ENCODE measurements at places on chromosomes 16 and 17.

DNA sequence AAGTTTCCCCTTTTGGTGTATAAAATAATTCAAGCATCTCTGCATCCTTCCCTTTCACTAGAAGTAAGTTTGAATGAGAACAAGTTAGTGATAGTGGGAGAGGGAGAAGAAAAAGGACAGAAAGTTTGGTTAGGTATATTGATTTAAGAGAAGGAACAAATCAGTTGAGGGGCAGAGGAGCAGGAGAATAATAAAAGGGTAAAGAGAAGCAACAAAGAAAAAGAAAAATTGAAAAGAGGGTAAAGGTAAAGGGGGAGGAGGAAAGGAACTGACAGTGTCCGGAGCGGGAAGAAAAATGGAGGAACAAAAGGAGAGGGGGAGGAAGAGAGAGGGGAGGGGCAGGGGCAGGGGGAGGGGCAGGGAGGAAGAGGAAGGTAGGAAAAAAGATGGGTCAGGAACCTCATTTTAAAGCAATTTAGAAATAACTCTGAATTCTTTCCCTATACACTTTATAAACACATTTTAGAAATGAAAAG lies 6.3 kb upstream of the IGF2BP1 start:
- no peak for DNase-seq

GRCh38 chr17:6497496-6498221 lies 53.4 kb downstream of the PIMREG start:
- DNase-seq = no peak

GRCh38 chr17:8944748-8945147 lies 20.8 kb downstream of the PIK3R5 start:
- DNase-seq = no peak

DNA sequence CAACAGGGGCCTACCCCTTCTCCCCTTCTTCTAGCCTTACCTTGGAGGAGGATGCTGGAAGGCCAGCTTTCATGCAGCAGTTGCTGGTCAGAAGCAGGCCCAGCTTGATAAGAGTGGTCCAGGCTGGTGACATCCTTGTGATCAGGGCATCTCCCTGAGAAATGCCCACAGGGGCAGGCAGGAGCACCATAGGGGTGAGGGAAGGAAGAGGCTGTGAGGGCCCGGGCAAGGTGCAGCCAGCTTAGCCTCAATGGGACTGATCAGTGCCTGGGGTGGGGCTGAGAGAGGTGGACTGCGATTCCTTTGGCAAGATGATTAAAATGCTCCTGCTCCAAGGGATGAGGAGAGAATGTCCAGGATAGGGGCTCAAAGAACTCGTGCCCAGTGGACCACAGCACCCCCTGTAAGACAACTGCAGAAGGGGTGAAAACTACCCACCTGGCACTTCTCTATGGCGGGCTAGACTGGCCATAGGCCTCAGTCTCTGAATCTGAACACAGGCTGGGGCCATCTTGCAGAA lies 9.5 kb upstream of the GALK1 start:
- DNase-seq = no peak

GRCh38 chr16:6797223-6797622 lies 535.4 kb upstream of the RBFOX1 start:
- DNase-seq = no peak

DNA sequence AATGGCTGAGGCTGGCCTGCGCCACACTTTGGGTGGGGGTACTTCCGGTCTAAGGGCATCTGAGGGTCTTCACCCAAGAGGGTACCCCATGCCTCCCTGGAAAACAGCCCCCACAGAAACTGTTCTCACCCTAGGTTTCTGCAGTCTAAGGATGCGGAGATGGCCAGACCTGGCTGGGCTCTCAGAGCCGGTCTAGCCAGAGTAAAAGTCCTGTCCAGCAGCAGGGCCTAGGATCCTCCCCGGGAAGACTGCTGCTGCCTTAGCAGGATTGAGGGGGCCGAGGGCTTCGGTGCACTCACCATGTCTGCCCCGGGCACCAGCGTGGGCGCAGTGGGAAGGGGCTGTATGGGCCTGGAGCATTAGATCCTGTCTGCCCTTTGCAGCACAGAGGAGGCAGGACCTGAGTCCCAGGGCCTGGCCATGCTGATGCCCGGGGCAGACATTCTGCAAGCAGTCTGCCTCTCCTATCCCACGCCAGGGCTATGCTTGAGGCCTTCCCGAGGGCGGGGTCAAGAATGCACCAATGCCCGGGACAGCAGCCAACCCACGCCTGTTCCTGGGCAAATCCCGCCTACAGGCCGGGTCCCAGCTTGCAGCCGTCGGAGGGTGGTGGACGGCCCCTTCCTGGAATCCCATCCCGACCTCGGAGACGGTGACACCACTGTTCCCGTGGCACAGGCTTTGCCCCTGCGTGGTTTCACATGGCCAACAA lies 54.7 kb downstream of the CBFA2T3 start:
- DNase-seq = no peak

GRCh38 chr16:78522327-78522726 lies 422.9 kb downstream of the WWOX start:
- no peak for DNase-seq

DNA sequence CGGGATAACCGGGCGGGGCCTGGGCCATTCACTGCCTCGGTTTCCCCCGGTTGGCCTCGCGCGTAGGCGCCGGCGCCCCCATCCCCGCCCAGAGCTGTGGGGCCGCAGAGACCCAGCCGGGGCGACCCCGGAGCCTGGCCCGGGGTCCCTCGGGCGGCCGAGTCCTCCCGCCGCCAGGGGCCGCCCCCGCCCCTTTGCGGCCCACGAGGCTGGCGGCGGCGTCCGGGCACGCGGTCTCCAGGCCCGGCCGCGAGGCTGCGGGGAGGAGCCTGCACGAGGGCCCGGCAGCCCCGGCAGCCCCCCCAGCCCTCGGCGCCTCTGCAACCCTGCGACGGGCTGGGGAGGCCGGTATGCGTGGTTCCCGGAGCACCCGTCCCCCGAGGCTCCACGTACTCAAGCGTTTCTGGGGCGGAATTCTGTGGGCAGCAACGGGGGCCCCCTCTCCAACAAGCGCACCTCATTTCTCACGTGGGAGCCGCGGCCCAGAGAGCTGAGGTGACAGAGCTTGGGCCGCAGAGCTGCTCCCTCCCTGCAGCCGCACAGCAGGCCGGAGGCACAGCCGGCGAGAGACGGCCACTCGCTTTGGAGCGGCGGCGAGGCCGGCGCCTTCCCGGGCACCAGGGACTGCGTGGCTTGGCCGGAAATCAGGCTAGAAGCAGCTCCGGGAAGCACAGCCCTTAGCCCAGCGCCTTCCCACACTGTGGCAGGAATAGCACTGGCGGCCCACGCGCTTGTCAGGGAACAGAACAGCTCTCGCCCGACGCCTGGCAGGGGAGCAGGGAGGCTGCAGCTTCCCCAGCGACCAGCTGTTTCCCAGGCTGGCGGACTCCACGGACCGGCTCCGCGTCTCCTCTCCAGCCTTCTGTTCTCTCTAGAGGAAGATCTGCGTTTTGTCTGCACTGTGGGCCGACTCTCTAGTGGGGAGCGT lies 867 bp upstream of the LIMD2 start:
- DNase-seq = peak; percentile 31

DNA sequence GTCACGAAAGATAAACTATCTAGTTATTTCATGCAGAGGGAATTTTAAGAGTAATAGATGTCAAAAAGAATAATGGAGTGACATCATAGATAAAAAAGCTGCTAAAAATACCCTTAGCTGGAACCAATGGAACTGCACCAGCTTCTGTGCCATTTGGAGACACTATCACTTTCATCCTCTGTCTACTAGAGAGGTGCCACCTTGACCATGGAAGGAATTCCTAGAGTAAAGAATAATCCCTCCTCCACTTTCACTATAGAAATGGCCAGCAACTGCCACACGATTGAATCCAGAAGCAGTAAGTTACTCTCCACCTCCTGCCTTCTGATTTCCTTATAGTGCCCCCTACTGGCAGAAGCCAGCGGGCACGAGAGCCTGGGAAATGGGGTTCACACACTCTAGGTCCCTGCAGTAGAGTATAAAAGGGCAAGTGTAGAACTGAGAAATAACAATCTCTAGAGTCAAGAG lies 2.8 kb upstream of the ALDH3A2 start:
- DNase-seq = peak; percentile 13

GRCh38 chr16:4372578-4373355 lies 1.1 kb downstream of the VASN start:
- peak; percentile 60 for DNase-seq

- DNase-seq = no peak
Measured at GRCh38 chr17:16419074-16419928, 3.9 kb downstream of the TRPV2 start.

GRCh38 chr16:84874553-84874952 lies 54.8 kb downstream of the CRISPLD2 start:
- DNase-seq = no peak

- DNase-seq = no peak
Measured at GRCh38 chr16:57112403-57113041, 20.1 kb downstream of the CPNE2 start.

DNA sequence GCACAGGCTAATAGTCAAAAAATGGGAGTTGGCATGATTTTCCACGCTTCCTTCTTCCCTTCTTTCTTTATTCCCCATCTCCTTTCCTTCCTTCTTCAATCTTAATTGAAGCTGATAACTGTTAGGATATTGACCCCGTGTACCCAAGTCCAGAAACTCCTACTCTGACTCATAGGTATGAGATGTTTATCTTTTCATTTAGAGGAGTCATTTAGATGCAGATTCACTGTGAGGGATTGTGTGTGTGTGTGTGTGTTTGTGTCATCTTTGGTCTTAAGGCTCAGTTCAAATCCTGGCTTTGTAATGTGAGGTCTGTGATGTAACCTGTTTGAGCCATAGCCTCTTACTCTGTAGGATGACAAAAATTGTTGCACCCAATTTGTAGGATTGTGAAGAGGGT lies 332.0 kb upstream of the MAF start:
- DNase-seq = no peak

DNA sequence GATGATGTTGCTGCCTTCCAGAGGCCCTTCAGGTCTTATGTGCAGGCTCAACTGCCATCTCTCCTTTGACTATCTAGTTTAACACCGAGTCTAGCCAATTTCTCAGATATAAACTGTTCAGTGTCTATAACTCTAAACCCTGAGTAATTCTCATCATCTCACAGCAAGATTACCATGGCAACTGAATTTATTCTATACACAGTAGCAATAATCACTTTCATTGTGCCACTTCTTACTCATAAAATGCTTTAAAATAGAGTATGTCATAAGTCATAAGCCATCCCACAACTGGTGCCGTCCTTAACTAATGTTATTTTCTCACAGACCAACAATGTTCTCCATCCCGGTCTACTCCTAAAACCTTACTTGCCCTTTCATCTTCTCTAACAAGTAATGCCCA lies 45.0 kb downstream of the SYNRG start:
- DNase-seq = no peak

DNA sequence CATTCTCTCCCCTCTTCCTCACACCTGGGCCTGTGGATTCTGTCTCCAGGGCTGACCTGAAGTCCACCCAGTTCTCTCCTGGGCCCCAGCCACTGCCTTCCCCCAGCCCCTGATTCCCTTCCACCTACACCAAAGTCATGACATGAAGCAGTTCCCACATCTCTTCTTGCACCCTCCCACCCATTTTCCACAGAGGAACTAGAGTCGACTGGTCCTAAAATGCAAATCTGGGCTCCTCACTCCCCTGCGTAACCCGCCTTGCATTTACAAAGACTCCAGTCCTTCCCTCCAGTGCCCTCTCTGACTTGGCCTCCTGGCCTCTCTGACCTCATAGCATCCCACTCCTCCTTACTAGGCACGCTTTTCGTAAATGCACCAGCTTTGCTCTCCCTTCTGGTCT lies 14.8 kb downstream of the COX6A2 start:
- no peak for DNase-seq

DNA sequence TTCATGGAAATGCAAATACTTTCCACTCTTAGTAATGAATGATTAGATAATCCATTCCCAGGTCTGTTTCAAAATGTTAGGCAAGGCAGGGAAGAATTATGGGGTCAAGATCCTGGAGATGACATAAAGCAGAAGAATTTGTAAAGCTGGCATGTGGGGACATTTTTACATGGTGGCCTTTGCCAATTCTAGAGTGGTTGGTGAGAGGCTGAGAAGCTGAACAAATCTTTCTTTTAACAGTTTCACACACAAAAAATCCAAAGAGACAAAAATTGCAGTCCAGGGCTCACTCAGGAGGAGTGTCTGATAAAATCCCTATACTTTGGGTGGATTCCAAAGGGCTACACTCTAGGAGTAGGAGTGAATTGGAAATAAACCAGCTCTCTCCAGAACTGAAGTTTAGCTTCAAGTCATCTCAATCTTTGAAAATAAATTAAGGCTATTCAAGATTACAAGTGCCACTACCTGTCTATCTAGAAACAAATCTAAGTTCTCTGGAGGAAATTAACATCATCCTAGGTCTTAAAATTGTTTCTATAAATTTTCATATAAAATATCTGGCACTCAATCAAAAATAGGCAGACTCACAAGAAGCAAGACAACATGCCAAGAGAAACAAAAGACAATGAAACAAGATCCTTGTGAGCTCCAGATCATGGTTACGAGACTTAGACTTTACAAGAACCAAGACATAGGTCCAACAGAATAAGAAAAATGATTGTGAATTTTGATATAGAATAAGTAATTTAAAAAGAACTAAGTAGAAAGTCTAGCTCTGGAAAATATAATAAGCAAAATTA lies 113.0 kb upstream of the AXIN2 start:
- DNase-seq = no peak

DNA sequence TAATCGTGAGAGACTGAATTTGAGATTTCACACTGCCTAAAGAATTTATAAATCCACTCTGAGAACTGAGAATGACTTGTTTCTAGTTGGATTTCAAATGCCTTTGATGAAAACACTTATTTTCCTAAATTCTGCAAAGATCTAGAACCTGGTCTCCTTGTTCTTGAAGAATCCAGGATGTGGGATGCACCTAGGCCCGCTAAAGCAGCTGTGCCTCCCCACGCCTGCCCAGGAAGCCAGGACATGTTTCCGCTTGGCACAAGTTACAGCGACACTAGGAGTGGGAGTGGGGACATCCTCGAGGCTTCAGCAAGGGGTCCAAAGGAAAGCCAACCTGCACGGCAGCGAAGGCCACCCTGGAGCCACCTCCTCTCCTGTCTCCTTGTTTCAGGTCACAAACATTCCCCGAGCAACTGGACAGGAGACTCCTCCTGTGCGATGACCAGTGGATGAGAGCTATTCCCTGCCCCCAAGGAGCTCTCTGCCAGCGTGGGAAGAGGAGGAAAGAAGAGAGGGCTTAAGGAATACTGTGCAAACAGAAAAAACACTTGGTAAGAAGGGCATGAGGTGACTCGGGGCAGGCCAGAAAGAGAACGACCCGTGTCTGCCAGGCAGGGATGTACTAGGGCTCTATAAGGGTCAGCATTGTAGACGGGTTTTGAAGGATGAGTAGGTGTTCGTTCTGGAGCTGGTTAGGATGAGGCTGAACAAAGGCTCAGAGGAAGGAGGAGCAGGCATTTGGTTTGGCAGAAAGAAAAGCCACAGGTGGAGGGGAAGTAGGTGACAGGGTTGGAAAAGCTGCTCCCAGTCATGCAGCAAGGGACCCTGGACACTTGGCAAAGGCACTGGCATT lies 11.1 kb downstream of the VAC14 start:
- DNase-seq = no peak

All from NCI-H1694 (cell line).